ENCODE measurements at places on chromosomes 1 and 21.

- peak; percentile 62 for DNase-seq
These were observed at the start of gene PLEKHM2 for GRCh38 chr1:15684042-15684461. TSS of gene PLEKHM2 (plus strand) at chr1:15684320. CDS start at chr1:15684559, 239 bp downstream.

DNA sequence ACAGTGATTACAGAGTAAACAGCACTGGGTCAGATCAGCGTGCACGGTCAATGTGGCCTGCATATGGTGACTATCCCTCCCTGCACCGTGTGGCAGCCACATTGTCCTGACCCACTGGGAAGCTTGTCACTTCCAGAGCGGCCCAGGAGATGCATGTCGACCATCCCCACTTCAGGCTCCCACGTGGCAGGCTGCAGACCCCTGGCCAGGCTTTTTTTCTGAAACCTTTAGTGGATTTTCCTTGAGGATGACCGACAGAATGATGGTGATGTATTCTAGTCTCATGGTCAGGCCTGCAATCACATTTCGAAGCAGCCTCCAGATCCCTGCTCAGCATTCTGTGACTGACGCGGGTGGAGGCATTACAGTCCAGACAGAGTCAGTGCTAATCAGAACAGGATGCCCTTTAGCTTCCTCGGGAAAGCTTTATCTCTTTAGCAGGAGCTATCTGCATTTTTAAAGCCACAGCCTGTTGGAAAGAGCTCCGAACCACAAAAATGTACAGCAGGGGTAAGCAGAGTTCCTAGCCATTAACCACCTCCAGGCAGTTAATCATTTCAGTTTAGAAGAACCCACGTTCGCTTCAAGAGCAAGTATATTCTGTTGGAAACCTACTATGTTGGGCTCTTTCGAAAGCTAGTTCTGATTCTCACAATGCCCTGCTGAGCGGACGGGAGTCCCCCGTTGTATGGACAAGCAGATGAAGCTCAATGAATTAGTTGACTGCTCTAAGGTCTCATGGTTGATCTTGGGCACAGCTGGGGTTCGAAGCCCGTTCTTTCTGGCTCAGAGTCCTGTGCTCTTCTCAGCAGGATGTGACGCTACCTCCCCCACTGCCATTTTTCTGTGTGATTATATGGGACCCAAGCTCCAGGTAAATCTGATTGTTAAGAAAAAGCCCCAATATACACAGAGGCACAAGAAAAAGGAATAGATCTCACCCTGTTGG is 56.5 kb downstream of the IRF2BP2 start:
- DNase-seq = peak; percentile 85

DNA sequence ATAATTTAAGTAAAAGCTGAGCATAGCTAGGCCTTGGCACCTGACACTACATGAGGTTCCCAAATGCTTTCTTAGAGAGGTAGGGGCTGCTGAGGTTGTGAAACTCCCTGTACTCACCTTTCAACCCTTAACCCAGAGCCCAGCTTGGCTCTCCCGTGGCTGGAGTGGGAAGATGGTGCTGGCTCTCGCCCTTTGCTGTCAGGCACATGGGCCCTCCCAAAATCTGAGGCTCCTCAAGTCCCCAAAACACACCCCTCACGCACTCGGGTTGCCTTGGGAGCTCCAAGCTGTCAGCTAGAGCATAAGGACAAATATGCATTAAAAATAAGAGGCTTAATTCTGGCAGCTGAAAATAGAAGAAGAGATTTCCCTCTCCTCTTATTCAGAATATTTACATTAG is 46.7 kb upstream of the PLPPR4 start:
- no peak for DNase-seq

DNA sequence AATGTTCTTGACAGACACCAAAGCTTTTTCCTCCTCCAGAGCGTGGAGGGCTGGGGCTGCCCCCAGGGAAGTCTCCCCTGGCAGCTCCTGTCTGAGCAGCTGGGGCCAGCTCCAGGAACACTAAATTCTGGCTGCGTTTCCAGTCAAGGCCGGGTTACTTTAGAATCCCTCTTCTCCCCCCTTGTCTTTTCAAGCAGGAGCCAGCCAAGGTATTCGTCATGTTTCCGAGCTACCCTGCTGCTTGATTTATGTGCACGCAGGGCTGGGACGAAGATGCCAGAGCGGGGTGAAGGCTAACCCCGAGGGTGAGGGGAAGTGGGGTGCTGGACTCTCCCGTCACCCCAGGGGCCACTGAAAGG is 68.1 kb upstream of the ANGPTL1 start:
- peak; percentile 73 for DNase-seq

- no peak for DNase-seq
These were observed 30.5 kb downstream of the BATF3 start for GRCh38 chr1:212669102-212669501.

Data from AG08395 (cell line).